ENCODE measurements at places on chromosomes 16 and 17. TPM values are rescaled to one million over a fixed set of nuclear protein-coding genes. Genes with fewer than 3 reads are reported as not detected.

DNA sequence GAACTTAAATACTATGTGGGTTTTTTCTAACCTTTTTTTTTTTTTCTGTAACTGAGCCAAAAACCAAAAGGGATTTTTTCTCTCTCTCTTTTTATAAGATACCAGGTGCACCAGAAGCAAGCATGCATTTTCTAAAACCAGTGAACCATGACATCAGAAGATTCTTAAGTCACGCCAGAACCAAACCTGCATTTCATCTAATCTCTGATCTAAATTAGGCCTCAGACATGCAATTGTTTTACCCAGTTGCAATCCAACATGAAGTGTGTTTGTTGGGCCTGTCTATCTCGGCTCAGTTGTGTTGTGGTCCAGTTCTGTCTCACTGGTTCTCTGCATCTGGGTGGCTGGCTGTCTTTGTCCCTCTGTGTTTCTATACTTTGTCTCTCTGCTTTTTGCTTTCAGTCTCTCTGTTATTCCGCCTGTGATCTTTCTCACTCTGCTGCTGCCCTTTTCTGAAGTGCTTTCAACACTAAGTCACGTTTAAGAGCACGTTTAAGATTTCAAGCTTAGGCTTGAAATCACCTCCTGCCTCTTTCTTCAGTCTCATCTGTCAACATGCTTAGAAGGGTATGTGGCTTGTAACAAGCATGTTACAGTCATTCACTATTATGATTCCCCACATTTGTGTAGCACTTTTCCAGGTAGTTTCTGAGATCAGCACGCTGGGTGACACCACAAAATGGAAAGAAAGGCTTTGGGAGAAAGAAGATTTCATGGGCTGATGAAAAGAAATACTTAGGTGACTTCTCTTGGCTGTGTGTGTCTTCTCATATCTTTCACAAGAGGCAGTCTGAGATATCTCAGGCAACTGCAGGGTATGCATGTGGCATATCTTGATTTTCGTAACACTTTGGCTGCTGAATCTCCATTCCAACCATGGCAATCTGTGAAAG lies 488.9 kb downstream of the SHISA9 start:
- H3K4me3 ChIP-seq, result no peak overlapping the region
- H3K36me3 ChIP-seq, result peaks cover 8% of the 10 kb centered on the region
- DNase-seq, result no peak
- no peaks in the 10 kb centered on the region for H3K27me3 ChIP-seq
- no peak overlapping the region for H3K27ac ChIP-seq

- H3K27ac ChIP-seq, result no peak overlapping the region
- peaks cover 2% of the 10 kb centered on the region for H3K27me3 ChIP-seq
- no peaks in the 10 kb centered on the region for H3K36me3 ChIP-seq
- H3K4me1 ChIP-seq, result no peaks in the 10 kb centered on the region
- no peak for DNase-seq
Measured at GRCh38 chr16:31344712-31345111, 10.3 kb upstream of the ITGAX start.

GRCh38 chr16:84323606-84324005 lies 28.9 kb downstream of the WFDC1 start:
- no peak overlapping the region for H3K27ac ChIP-seq
- no peak for DNase-seq
- H3K36me3 ChIP-seq, result no peaks in the 10 kb centered on the region
- H3K4me1 ChIP-seq, result no peaks in the 10 kb centered on the region
- peaks cover 3% of the 10 kb centered on the region for H3K27me3 ChIP-seq

DNA sequence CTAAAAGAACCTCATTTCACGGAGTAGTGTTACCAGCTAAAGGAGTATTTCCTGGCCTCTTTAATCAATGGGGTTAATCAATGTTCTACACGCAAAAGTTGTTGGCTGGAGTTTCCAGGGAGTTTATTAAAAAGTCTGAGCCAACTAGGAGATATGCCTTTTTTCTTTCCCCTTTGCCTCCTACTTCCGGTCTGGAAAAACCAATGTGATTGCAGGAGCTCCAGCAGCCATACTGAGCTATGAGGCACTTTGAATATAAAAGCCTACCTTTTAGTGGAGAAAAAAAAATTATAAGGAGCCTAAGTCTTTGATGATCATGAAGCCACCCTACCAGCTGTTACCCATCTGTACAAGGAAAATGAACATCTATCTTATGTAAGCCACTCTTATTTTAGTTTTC lies 17.9 kb upstream of the ERCC4 start:
- H3K4me1 ChIP-seq, result no peaks in the 10 kb centered on the region
- H3K27me3 ChIP-seq, result no peaks in the 10 kb centered on the region
- no peak for DNase-seq
- peaks cover 5% of the 10 kb centered on the region for H3K36me3 ChIP-seq

DNA sequence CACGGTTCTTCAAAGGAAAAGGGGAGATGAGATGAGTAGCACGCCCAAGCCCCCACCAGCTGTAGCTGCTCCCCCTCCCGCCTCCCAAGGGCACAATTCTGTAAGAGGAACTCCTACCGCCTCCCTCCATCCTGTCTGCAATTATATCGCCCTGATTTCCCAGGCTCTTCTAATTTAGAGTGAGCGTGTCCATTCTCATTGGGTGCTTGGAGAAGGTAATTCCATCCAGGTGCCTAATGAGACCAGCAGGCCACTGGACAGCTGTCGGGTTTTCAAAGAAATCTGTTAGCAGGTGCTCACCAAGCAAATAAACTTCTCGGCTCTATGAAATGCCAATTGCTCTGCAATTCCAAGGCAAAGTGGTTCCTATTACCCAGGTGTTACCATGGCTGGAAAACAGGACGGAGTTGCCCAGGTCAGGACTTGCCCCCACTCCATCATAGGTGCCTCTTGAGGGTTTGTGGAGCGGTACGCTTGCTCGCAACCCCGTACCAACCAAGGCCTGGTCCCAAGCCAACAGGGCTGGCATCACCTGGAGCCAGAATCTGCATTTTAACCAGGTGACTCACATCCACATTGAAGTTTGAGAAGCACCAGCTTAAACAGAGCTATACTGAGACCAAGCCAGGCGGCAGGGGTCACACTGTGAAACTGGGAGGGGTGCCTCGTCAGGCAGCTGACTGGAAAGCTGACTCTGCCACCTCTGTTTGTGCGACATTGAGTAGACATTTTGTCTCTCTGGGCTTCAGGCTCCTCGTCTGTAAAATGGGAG lies 16.5 kb upstream of the MEAK7 start:
- no peak for DNase-seq
- peaks cover 9% of the 10 kb centered on the region for H3K27me3 ChIP-seq
- H3K36me3 ChIP-seq, result peaks cover 6% of the 10 kb centered on the region
- H3K4me3 ChIP-seq, result peak overlapping the region; percentile 16

DNA sequence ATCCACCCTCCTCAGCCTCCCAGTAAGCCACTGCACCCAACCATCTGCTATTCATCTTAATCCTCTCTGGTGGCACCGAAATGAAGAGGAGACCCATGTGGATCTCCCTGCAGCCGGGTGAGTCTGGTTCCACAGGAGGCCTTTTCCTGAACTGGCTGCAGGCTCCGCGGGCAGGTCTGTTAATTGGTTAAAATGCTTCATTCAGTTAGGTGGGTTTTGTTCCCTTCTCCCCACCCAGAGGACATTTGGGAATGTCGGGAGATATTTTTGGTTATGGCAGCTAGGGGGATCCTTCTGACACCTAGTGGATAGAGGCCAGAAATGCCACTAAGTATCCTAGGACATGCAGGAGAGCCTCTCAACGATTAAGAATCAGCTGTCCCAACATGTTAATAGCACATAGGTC lies 16.7 kb downstream of the C16orf54 start:
- DNase-seq, result no peak
- peaks cover 4% of the 10 kb centered on the region for H3K27me3 ChIP-seq
- no peaks in the 10 kb centered on the region for H3K4me1 ChIP-seq

- H3K4me3 ChIP-seq, result no peak overlapping the region
- H3K4me1 ChIP-seq, result peaks cover 11% of the 10 kb centered on the region
- no peak for DNase-seq
- H3K27me3 ChIP-seq, result no peaks in the 10 kb centered on the region
- H3K27ac ChIP-seq, result no peak overlapping the region
- H3K36me3 ChIP-seq, result peaks cover 4% of the 10 kb centered on the region
Measured at GRCh38 chr17:14733376-14733775, 432.5 kb downstream of the HS3ST3B1 start.

DNA sequence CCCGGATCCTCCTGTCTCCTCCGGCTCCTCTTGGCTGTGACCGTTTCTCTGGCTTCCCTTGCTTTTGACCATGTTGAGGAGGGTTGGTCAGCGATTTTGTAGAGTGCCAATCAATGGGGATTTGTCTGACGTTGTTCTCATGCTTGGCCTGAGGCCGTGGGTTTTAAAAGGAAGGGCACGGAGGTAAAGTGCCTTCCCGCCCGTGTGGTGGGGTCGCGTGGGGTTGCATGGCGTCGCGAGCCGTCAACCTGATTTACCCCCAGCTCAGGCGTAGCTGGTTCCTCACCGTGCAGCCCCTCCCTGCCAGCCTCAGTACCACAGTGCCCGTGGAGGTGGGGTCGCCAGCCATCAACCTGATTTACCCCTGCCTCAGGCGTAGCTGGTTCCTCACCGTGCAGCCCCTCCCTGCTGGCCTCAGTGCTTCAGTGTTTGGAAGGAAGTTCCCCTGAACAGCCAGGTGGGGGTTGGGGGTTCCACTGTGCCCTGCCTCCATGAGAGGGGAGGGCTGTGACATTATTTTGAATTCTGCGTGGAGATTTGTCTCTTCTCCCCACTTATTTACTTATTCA lies 5.0 kb downstream of the TPSAB1 start:
- H3K4me3 ChIP-seq, result no peak overlapping the region
- peaks cover 2% of the 10 kb centered on the region for H3K4me1 ChIP-seq
- H3K27me3 ChIP-seq, result peaks cover 13% of the 10 kb centered on the region

DNA sequence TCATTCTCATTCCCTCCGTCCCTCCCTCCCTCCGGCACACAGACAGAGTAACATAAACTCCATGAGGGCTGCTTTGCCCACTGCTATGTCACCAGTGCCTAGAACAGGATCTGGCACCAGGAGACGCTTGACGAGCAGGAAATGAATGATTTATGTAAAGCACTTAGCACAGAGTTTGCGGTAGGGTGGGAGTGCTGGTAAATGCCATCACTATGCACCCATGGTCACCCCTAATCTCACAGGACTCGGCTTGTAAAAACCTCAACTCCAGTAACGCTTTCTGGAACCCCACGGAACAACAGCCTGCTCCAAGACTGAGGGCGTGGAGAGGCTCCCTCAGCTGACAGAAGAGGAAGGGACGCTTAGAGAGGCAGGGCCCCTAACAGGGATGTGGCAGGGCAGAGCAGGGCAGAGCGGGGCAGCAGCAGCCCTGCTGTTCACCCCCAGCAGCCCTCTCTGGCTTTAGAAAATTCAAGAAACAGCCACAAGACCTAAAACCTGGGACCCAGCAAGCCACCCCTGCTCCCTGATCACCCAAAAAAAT lies 156.9 kb downstream of the C16orf78 start:
- no peaks in the 10 kb centered on the region for H3K36me3 ChIP-seq
- no peak for DNase-seq
- no peak overlapping the region for H3K4me3 ChIP-seq
- peak overlapping the region; percentile 60 for H3K27ac ChIP-seq
- H3K4me1 ChIP-seq, result peaks cover 71% of the 10 kb centered on the region

GRCh38 chr17:45357364-45357997 lies 40.7 kb upstream of the MAP3K14 start:
- no peak overlapping the region for H3K27ac ChIP-seq
- H3K4me3 ChIP-seq, result no peak overlapping the region
- no peaks in the 10 kb centered on the region for H3K36me3 ChIP-seq
- H3K4me1 ChIP-seq, result no peaks in the 10 kb centered on the region

- no peaks in the 10 kb centered on the region for H3K4me1 ChIP-seq
- H3K27ac ChIP-seq, result no peak overlapping the region
- DNase-seq, result no peak
- no peaks in the 10 kb centered on the region for H3K27me3 ChIP-seq
- no peak overlapping the region for H3K4me3 ChIP-seq
Measured at GRCh38 chr16:80899809-80900592, 95.6 kb upstream of the CDYL2 start.

DNA sequence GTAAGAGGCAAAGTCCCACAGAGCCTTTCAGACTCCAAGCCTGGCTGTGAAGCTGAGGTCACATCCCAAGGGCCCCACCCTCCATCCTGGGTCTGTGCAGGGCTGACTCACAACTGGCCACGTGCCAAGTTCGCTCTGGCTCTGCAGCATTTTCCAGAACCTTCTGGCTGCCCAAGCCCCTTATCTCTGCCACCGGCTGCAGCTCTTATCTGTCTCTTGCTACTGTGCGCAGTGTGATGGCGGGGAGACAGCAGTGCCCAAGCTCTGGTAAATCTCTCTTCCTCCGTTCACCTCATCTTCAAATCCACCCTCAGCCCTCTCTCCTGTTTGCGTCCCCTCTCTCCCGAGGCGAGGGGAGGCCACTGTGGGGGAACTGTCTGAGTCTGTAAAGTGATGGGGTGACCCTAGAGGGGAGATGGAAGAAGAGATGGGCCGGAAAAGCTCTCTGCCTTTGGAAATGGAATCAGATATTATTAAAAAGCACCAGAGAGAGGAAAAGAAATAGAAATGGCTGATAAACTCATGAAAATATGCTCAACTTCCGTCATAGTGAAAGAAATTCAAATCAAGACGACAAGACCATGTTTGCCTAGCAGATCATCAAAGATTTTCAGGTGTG lies 162.7 kb upstream of the CDC42EP4 start:
- peaks cover 4% of the 10 kb centered on the region for H3K36me3 ChIP-seq
- no peak overlapping the region for H3K4me3 ChIP-seq
- peak overlapping the region; percentile 9 for H3K27ac ChIP-seq
- H3K4me1 ChIP-seq, result peaks cover 23% of the 10 kb centered on the region
- peak; percentile 76 for DNase-seq

DNA sequence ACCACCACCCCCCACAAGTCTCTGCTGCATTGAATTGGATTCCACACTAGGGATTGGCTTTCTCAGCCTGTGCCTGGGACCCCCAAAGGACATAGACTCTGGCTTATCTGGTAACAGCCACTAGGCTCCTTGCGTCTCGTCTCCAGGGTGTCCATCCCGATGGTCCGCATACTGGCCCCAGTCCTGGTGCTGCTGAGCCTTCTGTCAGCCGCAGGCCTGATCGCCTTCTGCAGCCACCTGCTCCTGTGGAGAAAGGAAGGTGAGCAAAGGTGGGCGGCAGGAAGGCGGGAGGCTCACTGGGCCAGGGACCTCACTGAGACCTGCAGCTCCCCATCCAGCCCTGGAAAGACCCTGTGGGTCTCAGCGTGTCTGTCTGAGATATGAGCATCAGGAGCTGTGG lies 8.1 kb downstream of the CD300LG start:
- no peaks in the 10 kb centered on the region for H3K36me3 ChIP-seq
- DNase-seq, result no peak
- peaks cover 5% of the 10 kb centered on the region for H3K4me1 ChIP-seq

DNA sequence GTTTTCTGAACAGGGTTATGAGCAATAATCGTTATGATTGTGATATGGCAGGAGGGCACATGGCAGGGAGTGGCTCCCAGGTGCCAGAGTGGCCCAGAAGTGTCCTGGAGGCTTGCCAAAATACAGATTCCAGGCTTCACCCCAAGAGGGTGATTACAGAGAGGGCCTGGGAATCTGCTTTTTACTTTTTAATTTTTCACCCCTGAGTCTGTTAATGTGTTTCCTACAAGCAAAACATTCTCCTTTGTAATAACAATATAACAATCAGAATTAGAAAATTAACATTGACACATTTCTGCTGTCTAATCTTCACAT lies 212.4 kb downstream of the SNX29 start:
- no peak overlapping the region for H3K27ac ChIP-seq
- peaks cover 13% of the 10 kb centered on the region for H3K4me1 ChIP-seq
- H3K36me3 ChIP-seq, result no peaks in the 10 kb centered on the region
- DNase-seq, result no peak
- peaks cover 1% of the 10 kb centered on the region for H3K27me3 ChIP-seq

Gene NPTX1
- total RNA-seq, result 18.1 TPM

Gene TAT
- total RNA-seq, result not detected

Gene TELO2
- 101 TPM for total RNA-seq

Gene TMEM88
- total RNA-seq, result 23.7 TPM

Gene PDE6G
- total RNA-seq, result not detected

Gene PITPNM3
- 1.4 TPM for total RNA-seq

Gene NCBP3
- total RNA-seq, result 133 TPM

Gene AGRP
- not detected for total RNA-seq

Gene ABCA10
- 4.2 TPM for total RNA-seq

Gene TMEM92
- total RNA-seq, result not detected

Gene PRR11
- 9.6 TPM for total RNA-seq

Gene CACNA1G
- 2.2 TPM for total RNA-seq

Gene KRT39
- total RNA-seq, result not detected

Measured in glutamatergic neuron (in vitro differentiated cells).